ENCODE measurements at places on chromosomes 5 and 9.

DNA sequence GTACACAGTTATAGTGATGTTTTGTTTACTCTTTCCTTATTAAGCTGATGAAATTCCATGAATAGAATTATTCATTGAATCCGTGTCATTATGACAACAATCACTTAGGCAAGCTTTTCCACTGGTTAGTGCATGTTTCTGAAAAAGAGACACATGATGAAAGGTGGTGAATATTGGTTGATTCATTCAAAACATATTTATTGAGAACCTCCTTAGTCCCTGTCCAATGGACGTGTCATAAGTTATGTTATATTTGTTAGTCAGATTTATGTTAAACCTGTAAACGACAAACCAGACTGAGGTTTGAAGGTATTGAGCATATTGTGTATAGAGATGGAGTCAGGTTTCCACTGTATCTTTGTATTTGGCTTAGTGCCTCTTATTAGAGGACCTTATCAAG is 1888.9 kb upstream of the CDH6 start:
- no peak for DNase-seq

GRCh38 chr5:39476843-39477220 is 52.1 kb upstream of the DAB2 start:
- DNase-seq, result no peak

- DNase-seq, result peak; percentile 83
These were observed 187.0 kb downstream of the CARTPT start for GRCh38 chr5:71905834-71906711.

DNA sequence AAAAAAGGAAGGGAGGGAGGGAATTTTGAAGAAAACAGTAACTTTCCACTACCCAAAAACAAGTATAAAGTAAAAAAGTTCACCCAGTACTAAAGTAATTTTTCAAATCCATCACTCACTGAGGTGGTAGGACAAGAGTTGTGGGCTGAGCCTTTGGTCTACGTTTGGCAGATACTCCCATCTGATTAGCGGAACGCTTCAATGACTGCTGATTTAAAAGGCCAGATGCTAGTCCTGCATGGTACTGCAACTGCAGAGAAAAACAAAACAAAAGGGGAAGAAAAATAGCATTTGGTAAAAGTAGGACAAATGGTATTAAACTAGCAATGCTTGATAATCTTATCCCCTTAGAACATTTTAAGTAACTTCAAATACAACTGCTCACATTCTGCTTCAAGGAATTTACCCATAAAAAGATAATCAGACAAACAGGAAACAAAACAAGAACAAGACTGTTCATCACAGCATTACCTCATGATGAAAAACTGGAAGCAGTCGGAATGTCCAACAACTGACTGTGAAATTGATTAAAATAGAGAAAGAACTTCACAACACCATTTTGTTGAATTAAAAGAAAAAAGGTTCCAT is 65.4 kb downstream of the MED27 start:
- no peak for DNase-seq

DNA sequence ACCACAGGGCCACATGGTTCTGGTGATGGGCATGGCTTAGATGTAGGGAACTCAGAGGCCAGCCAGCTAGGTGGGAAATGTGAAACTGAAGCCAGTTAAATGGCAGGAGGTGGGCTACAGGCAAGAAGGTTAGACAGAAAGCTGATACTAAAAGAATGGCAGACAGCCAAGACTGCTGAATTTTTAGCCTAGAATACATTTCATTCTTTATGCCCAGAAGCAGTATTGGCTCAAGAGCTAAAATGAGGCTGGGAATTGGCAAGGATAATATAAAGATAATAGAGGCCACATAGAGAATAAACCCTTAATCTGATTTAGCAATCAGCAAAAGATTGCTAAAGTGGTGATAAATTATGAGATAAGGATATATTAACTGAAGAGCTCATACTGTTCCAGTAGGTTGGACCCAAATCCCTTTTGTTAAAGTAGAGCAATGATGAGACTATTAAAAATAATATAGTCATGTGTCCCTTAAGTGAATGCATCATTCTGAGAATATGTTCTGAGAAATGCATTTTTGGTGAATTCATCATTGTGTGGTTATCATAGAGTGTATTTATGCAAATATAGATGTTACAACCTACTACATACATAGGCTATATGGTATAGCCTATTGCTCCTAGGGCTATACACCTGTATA is 234.3 kb downstream of the CHSY3 start:
- no peak for DNase-seq

- no peak for DNase-seq
These were observed 215.3 kb downstream of the NFIB start for GRCh38 chr9:14098486-14099180.

DNA sequence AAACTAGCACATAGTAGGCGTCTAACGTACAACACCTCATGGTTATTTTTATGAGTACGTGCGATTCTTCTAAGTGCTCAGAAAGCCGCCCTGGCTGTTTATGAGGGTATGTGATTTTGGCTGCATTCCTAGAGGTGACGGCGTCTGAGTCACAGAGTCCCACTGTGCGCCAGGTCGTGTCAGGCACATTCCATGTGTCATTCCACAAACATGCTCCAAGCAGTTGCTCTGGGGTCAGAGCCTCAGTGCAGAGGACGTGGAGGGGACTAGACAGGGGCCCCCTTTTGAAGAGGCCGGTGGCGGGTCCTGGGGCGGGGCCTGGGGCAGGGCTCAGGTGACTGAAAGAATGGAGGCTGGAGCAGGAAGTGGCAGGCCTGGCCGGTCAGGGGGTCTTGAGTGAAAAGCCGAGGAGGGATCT is 51.9 kb downstream of the NEK6 start:
- DNase-seq, result no peak

DNA sequence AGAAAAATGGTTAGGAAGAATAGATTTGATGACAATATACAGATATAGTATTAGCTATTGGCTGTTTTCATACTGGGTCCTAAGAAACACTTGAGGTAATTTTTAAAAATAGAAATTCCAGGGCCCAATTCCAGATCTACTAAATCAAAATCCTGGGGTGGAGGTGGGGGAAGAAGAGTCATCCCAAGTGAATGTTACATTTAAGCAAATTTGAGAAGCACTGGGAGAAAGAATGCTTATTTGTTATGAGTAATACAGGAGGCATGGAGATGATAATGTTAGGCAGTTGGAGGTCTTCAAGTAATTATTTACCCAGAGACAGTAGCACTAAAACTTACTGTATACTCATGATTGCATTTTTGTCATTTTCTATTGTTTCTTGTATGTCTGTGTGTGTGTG is 93.0 kb upstream of the DAB2 start:
- DNase-seq, result no peak

- no peak for DNase-seq
These were observed 7.7 kb upstream of the P4HA2 start for GRCh38 chr5:132235340-132235739.

DNA sequence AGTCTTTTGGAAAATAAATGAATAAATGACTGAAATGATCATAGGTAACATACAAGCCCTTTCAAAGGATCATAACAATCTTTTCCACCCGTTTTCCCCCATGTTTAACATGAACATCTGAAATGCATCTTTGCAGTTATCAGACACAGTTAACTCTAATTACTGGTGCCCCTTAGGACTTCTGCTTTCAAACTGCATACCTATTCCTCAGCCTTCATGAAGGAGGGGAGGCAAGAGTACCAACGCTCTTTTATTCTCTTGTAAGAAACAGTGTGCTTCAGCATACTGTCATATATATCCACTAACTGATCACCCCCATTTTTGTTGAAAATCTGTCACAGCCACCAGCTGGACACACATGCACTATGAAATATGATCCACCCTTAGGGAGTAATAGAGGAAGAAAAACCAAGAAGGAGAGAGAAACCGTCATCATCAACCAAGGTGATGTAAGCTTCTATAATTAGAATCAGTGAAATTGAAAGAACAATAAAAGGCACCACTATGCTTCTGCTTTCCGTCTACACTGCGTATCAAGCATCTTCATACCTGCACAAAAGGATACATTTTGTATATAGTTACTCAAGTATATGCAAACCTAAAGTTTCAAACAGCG is 98.7 kb downstream of the RAPGEF6 start:
- peak; percentile 11 for DNase-seq

GRCh38 chr9:113654605-113655428 is 191.3 kb downstream of the RGS3 start:
- DNase-seq, result no peak

DNA sequence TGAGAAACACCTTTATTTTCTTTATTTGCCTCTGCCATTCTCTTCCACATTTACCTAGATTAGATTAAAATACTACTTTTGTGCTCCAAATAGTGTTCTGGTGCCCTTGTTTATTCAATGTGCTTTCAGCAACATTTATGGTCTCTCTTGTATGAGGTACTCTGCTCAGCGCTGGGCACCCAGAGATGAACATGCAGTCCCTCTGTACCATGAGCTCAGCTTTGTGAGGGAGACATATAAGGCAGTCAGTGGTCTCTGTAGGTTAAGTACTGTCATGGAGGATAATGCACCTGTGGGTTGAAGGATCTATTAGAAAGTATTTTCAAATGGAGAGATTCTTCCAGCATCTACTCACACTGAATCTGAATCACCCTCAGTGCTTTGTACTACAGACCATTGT is 176.5 kb downstream of the TAF11L14 start:
- no peak for DNase-seq

- DNase-seq, result no peak
These were observed 80.0 kb downstream of the TMEM161B start for GRCh38 chr5:88188458-88189132.

- no peak for DNase-seq
These were observed 19.3 kb upstream of the GZMK start for GRCh38 chr5:55004729-55005128.

DNA sequence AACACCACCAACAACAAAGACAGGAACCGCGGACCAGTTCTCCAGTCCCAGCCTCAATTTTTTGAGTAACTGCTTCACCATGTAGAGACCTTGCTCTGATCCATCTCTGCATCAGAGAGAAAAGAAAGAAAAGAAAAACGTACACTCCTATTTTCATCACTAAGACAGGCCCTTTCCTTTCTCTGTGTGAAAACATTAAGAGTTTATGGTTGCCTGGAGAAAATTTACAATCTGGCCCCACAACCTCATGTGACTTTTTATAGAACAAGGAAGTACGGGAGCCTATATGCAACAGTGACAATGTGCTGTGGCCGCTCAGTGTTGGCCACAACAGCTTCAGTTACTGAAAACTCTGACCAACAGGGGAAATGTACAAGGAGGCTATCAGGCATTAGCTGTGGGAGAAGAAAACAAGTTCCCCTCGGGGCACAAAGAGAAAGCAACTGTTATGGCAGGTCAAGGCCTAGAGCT is 272.9 kb upstream of the PTGER4 start:
- DNase-seq, result no peak

GRCh38 chr9:133959171-133959570 is 33.0 kb downstream of the VAV2 start:
- DNase-seq, result no peak

- no peak for DNase-seq
These were observed 2.2 kb downstream of the RACK1 start for GRCh38 chr5:181241393-181241975.

DNA sequence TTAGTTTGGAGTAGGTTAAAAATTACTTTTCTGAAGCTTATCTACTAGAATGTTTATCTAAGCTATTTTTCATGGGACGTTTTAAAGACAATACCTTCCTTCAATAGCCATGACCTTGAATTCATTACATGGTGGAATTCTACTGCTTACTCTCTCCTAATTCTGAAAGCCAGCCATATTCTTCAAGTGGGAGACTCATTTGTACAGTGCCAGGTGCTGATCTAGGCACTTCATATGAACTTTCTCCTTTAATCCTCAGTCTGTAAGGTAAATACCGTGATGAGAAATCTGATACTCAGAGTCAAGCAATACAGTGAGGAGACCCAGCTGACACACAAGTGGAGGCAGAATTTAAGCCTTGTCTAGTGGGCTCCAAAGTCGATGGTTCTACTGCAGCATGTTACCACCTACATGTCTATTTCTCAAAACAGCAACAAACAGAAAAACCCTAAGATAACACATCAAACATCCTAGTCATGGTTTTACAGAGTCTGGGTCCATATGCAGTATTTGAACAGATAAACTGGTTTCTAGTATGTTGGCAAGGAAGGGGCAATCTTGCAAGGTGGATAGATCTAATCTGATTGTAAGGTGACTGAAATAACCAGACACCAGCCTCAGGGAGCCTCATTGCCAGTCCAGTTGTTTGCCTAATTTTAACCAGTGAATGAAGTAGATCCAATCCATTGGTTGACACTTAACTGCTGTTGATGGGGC is 243.7 kb downstream of the PIK3R1 start:
- DNase-seq, result no peak

DNA sequence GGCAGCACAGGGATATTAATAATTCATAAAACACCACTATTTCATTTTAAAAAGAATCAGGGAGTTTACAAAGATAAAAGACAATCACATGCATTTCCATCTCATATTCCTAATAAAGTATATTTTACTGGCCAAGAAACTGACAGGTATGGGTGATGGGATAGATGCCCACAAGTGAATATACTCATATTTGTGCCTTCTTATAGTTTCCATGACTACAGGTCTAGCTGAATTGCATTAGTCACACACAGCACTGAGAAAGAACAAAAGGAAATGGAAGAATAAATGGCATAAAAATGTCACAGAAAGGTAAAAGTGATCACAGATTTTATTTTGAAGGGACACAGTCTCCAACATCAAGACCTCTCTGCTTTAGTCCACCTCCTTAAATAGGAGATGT is 193.5 kb downstream of the PLK2 start:
- no peak for DNase-seq

DNA sequence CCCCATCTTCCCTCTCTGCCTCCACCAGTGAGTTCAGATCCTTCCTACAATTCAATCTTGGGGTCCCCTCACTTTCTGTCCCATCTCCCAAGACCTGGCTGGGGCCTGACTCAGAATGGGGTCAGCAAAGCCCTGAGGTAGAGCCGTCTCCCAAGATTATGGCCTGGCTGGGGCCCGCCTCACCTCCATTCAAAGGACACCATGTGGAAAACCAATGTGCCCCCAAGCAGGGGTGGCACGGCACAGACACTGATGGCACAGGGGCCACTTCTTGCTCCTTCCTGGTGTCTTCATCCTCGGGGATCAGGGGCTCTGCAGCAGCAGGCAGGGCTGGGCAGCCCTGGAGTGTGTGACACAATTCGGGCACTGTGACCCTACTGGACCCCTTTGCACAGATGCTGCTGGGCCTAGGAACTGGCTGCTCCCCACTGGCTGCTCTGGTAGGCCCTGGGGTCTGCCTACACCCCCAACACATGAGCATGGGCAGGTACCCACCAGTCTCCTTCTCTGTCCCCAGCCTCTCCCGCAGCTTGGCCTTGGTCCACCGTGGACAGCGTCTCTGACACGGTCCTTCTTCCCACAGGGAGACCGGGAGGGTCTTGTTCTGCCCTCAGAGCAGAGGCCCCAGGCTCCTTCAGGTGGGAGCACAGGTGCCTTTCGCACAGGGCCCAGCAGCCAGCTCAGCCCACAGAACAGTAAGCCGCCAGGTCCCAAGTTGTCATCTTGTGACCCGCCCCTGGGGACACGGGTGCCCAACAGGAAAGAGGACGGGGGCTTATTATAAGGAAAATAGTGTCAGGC is 89.5 kb downstream of the ADAMTS2 start:
- DNase-seq, result no peak

Data from NCI-H748 treated with DMSO at 0.1 percent for 48 hours (cell line).